ENCODE measurements at places on chromosomes 6 and 20.

GRCh38 chr6:145349950-145350510 is 385.3 kb downstream of the EPM2A start:
- DNase-seq = no peak

- no peak for DNase-seq
Observed at GRCh38 chr6:149366267-149366921, 33.7 kb upstream of the SUMO4 start.

DNA sequence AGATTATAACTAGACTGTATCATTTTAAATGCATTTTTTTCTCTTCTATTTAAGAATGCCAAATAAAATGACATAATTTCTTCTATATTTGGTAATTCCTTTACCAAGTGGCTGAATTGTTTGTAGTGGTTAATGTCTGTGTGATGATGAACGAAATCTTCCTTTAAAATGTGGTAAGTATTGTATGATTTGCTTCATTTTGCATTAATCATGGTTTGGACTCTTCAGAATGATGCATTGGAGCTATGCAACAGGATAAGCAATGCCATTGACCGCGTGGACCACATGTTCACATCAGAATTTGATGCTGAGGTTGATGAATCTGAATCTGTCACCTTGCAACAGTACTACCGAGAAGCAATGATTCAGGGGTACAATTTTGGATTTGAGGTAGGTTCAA is 99.6 kb downstream of the MAP3K4 start:
- no peak for DNase-seq

GRCh38 chr6:128763599-128764300 is 119.2 kb upstream of the LAMA2 start:
- DNase-seq = no peak

- DNase-seq = no peak
Observed at GRCh38 chr6:30055513-30055912, 5.6 kb upstream of the POLR1H start.

GRCh38 chr6:135281227-135281626 is 100.1 kb downstream of the MYB start:
- DNase-seq = no peak

GRCh38 chr20:18041462-18041861 is 16.3 kb downstream of the OVOL2 start:
- no peak for DNase-seq

- no peak for DNase-seq
Observed at GRCh38 chr6:169222126-169222525, 31.5 kb downstream of the THBS2 start.

DNA sequence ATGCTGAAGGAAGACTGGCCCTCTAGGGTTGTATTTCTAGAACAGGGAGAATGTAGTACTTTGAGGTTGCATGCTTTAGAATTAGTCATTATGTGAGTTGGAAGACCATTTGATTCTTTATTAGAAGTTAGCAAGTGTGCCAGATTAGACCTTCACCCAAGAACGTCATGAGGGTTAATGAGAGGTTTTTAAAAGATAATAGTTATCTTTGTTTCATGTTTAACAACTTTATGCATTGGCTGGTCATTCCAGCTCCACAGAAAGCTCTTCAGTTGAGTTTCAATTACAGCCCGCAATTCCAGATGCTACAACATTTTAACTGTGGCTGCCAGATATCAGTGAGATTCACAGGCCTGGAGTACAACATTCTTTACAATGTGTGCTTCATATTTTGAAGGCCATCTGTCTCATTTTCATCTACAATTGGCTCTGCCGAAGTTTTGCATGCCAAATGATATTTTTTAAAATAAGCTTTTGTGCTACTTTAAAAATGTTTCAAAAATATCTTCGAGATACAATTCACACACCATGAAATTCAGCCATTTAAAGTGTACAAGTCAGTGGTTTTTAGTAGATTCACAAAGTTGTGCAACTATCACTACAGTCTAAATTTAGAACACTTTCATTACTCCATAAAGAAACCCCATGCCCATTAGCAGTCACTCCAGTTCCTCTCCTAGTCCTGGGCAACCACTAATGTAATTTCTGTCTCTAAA is 61.1 kb upstream of the FBXO30 start:
- no peak for DNase-seq

DNA sequence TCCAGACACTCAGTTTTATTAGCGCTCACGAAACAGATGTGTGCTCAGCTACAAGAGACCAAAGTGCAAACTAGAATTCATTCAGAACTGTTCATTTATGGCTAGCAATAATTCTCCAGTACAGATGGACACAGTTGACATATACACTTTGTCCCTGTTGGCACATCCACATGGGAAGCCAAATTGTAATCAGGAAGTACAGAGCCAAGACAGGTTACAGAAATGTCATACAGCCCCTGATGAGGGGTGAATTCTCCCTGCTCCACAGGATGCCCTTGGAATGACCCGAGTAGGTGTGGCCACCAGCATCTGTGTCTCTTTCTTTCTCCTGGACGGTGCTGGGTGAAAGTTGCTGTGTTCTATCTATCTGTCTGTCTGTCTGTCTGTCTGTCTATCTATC is 7.6 kb downstream of the DHX35 start:
- no peak for DNase-seq

DNA sequence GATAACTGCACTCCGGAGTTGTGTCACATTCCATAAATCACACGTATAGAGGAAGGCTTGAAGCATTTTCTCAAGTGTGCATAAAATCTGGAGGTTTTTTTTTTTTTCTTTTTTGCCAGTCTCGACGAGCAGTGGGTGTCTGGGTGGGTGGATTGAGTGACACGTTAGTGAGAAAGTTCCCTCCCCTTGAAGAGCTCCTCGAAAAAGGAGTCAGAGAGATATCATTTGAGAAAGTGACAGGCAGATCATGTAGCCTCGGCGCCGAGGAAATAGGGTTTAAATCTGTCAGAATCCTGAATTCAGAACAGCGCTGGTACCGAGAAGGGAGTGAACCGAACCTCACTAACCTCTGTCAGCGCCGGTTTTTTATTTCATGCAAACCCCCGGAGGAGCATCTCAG is 269.5 kb upstream of the ARID1B start:
- DNase-seq = no peak

GRCh38 chr20:3157817-3158216 is 1.8 kb downstream of the FASTKD5 start:
- no peak for DNase-seq

DNA sequence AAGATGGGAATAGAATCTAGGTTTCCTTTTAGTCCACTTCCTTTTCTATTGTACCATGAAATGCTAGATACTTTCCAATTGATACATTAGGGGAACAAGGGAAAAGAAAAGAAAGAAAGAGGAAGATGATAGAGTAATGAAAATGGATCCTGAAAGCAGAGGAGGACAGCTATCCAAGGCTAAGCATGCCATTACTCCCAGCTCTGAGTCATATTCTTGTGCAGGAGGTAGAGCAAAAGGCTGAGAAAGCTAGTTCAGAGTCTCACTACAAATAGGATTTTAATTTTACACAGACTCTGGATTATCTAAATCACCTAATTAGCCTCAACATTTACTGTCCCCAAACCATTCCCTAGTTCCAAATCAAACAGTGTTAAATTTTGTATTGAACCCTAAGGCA is 23.6 kb downstream of the RWDD2A start:
- no peak for DNase-seq

DNA sequence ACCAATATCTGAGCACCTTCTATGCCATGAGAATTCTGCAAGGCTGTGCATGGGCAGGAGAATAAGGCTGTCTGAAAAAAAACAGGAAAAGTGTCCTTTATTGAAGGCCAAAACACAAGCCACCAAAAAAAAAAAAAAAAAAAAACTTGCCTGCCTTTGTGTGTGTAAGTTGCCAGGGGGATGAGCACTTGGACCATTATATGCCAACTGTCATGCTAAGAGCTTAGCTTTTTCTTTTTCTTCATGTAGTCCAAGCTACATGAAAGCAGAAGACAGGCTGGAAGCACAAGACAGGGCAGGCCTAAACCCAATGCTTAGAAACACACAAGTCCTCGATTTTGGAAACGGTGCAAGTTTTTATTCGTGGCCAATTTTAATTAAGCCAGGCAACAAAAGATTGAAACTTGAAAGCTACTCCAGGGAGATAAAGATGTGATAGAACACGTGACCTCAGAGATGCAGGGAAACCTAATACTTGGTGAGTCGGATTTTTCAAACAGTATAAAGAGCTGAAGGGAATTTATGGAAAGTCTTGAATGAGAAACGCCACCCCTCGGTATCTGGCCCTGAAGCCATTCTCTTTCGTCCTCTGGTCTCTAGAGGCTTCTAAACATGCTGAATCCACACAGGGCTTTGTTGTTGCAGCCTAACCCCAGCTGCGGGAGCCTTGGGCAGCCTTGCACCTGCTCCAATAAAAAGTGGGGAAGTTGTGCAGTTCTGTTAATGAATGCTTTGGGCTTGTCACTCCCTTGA is 8.6 kb downstream of the BMP7 start:
- DNase-seq = no peak

DNA sequence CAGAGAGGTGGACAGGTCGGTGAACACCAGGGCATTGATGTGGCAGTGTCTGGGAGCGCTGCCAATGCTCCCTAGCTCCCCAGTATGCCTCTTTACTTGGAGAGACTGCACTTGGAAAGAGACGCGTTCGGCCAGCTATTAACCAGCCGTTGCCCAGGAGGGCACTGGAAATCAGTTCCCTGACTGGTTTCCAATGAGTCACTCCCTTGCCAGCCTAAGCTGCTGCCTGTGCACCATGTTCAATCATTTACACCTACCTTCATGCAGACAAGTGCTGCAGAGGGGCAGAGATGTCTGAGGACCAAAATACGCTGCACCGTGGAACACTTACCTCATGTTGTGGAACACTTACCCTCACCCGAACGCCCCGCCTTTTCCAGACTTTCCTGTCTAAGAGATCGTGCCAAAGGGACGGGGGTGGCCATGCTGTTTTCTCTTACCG is 151.6 kb downstream of the SOBP start:
- no peak for DNase-seq

- DNase-seq = no peak
Observed at GRCh38 chr6:116545651-116546050, at the start of gene TRAPPC3L. Gene TRAPPC3L, minus strand, starts transcription at chr6:116545684. Its CDS starts 170 bp downstream, at chr6:116545514.

DNA sequence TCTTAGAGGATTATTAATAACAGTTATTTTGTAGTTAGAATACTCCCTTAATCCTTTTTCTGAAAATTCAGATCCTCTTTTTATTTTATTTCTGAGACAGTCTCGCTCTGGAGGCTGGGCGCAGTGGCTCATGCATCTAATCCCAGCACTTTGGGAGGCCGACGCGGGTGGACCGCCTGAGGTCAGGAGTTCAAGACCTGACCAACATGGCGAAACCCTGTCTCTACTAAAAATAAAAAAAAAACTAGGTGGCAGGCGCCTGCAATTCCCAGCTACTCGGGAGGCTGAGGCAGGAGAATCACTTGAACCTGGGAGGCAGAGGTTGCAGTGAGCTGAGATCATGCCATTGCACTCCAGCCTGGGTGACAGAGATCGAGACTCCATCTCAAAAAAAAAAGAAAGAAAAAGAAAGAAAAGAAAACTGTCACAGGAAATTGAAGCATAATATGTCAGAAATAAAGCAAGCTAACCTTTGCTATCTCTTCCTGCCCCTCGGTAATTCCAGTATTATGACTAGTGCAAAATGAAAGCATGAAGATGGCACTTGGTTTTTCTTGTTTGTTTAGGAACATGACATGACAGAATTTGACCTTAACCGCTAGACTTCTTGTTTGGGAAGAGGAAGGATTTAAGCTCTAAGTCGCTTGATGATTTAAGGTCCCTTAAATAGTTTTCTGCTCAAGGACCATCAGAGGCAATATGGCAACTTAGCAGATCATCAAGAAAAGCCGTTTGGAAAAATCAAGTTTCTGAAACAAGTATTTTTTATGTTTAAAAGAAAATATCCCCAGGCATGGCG is 1.8 kb upstream of the RBM39 start:
- no peak for DNase-seq

- DNase-seq = no peak
Observed at GRCh38 chr20:53487461-53488200, 106.0 kb downstream of the ZNF217 start.

DNA sequence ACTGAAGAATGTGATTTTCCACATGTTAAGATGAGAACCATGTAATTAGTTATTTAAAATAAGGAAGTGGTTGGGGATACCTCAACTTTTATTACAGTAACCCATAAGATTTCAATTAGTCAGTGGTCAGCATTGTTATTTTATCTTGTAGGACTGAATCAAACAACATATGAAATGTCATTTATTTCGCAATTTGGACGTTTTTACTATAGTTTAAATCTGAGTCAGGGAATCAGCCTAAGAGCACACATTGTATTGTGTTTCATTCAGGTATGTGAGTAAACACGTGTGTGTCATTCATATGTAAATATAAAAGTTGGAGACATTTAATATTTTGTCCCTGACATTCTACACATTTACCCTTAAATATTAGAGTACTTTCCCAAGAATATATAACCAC is 1418.7 kb downstream of the GRIK2 start:
- DNase-seq = no peak

DNA sequence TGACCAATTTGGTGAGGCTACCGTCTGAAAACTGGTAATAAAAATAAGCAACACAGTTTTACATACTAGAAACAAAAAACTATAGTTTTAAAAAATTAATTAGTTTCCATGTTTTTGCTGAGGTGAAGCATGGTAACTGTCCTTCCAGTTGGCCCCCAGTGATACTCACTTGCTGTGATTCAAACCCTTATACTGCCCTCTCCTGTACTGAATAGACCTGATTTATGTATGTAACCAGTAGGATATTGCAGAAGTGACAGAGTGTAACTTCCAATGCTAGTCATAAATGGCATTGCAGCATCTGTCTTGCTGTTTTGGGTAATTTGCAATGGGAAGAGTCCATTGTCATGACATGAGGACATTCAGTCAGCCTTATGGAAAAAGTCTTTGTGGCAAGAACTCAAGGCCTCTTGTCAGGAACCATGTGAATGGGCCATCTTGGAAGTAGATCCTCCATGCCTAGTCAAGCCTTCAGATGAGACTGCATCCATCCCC is 8.9 kb upstream of the CHD6 start:
- no peak for DNase-seq

DNA sequence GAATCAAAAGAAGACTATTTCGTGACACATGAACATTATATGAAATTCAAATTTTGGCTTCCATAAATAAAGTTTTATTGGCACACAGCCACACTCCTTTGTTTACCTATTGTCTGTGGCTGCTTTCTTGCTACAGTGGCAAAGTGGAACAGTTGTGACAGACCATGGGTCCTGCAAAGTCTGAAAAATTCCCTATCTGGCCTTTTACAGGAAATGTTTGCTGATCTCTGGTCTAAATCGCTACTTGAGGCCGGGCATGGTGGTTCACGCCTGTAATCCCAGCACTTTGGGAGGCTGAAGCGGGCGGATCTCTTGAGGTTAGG is 23.1 kb upstream of the PREX1 start:
- no peak for DNase-seq

DNA sequence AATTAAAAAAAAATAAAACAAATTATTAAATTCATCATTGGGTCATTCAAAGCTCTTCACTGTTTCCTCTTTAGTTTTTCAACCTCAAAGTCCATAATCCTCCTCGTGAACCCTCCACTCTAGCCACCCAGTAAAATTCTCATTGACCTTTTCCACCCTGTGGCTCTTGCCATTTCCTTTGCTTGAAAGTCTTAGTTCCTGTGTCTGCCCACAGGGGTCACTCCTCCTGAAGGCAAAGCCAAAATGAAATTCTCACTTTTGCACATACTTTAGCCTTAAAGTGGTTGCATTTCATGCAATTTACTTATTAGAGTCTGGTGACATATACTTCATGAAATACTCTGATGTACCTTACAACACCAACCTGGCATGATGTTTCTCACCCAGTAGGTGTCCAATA is 263.7 kb downstream of the BMP2 start:
- no peak for DNase-seq
